ENCODE measurements at places on chromosomes 11 and 22.

GRCh38 chr11:3849297-3849874 lies 6.1 kb upstream of the STIM1 start:
- no peak for DNase-seq

- DNase-seq: no peak
These were observed 9.0 kb downstream of the NEAT1 start for GRCh38 chr11:65431451-65432099.

DNA sequence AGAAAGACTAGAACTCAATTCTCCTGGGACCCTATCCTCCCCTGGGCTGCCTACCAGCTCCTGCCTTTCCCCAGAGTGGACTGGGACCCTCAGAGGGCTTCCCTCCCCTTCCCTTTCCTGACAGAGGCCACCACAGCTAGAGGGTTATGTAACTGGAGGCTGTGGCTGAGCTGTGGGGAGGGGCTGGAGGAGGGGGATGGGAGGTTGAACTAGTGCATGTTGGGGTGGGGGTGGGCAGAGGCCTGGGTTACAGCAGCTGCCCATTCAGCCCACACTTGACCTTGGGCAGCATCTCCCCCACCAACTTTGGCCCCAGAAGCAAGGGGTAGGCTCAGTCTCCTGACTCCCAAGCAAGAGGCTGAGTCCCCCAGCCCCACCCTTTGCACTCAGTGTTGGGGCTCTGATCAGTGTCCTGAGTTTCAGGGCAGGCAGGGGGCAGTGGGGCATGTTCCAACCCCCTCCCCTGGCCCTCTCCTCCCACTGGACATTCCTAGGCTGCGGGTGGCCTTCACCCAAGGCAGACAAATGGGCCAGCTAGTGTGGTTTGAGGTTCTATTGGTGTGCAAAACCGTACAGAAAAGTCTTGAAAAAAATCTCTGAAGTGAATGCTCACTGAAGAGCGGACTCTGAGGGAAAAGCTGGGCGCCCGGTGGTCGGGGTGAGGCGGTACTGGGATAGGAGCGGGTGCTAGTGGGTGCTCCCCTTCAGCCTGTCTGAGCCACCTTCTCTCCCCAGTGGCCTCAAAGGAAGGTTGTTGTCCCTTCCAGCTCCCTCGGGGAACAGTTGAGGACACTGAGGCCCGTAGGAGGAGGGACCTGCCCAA lies 3.8 kb downstream of the KCNC1 start:
- no peak for DNase-seq

GRCh38 chr22:44926491-44927415 lies 83.1 kb downstream of the PHF21B start:
- no peak for DNase-seq

DNA sequence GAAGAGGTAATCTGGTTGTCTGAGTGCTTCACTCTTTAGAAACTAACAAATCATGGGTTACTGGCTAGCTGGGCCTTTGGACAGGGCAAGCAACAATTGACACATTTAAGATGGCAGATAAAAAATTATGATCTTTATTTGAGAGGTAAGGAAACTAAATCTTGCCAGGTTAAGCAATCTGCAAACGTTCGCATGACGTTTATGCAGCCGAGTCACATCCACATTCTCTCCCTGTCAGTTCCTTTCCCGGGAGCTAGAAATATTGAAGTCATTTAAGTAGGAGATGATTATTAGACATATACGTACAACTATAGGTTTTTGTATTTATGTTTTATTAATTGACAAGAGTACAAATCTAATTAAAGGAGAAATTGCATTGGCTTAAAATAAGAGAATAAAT lies 57.4 kb upstream of the RCN1 start:
- no peak for DNase-seq

Data from GF-D8 (cell line).